ENCODE measurements at places on chromosomes 16 and 17.

DNA sequence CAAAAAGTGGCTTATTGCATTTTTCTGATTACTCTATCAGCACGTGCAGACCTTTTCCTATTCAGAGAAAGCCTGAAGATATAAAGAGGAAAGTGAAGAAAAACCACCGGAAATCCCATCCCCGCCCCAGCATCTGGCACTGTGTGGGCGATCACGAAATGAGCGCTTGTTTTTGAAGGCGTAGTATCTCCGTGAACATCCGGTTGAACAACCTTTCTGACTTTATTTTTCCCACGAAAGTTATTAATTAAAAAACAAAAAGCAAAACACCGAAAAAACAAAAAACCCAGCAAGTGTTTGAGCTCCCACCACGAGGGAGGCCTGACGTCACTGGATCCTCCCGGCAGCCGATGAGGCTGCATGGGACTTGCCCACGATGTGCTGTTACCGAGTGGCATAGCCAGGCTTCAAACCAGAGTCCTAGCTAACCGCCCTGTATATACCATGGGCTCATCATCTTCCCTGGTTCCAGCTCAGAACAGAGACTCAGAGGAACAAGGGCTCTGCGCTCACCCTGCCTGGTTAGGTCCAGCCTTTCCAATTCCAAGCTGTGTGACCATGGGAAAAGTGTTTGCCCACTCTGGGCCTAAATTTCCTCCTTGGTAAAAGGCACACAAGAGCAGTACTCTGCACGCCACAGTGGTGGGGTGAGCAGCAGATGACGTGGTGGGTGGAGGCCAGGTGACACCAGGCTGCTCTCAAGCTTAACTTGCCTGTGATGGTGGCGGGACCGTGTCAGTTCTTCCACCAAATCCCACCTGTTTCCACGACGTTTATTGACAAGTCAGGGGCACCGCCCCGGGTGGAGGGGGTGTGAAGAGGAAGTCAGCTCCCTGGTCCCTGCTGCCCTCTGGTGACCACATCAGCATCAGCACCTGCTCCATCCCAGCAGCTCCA lies 34.3 kb upstream of the IL21R start:
- peak; percentile 84 for DNase-seq

DNA sequence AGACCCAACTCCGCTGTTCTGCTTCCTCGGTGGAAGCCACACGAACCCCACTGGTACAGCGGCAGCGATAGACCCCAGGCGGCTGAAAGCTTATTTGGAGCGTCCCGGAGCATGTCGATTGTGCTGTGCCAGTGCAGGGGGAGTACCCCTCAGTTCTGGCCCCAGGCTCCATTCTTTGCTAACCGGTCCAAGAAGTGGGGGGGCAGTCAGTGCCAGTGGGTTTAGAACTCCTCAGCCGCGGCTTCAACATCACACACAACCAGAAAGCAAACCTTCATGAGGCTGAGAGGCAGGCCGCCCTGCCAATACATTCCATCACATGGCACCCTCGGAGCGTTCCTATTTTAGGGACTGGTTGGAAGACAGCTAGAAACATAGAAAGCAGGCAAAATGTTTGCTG lies 1.7 kb upstream of the MNT start:
- no peak for DNase-seq

- DNase-seq, result no peak
These were observed 55.1 kb upstream of the CNTNAP4 start for GRCh38 chr16:76222087-76222486.

- no peak for DNase-seq
These were observed 1.6 kb upstream of the FOXL1 start for GRCh38 chr16:86576591-86577313.

DNA sequence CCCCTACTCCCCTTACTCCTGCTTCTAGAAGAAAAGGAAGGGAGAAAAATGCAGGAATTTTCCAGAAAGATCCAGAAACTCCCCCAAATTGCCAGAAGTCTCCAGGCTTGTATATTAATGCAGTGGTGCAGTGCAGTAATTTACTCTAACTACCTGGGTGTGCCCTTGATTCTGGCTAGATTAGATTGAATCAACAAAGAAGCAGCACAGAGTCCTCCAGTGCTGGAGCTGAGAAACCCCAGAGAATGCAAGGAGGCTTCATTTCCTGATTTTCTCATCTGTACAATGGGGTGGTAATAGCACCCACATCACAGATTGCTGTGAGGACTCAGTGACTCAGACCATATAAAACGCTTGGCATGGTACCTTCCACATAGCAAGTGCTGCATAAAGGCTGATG lies 247.3 kb upstream of the RPL38 start:
- DNase-seq, result no peak

- no peak for DNase-seq
These were observed 42.2 kb downstream of the RPH3AL start for GRCh38 chr17:310111-311010.

DNA sequence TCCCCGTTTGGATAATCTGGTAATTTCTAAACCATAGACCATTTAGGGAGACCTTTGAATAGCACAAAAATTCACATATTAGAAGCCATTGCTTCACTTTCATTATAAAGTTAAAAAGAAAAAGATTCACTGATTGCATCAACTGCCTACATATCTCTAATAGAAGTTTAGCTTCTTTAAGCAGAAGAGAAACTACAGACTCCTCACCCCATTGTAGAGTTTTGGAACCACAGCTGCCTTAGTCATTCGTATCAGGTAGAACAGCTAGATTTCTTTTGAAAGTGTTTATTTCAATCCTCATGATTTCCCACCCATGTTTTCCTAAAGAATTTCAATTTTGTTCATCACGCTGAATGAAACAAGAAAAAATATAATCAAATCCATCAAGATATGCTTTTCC lies 144.8 kb downstream of the CDH8 start:
- DNase-seq, result no peak

GRCh38 chr16:78177987-78178386 lies 78.5 kb downstream of the WWOX start:
- DNase-seq, result no peak

- no peak for DNase-seq
These were observed 44.8 kb upstream of the FBXO47 start for GRCh38 chr17:39011907-39012468.

DNA sequence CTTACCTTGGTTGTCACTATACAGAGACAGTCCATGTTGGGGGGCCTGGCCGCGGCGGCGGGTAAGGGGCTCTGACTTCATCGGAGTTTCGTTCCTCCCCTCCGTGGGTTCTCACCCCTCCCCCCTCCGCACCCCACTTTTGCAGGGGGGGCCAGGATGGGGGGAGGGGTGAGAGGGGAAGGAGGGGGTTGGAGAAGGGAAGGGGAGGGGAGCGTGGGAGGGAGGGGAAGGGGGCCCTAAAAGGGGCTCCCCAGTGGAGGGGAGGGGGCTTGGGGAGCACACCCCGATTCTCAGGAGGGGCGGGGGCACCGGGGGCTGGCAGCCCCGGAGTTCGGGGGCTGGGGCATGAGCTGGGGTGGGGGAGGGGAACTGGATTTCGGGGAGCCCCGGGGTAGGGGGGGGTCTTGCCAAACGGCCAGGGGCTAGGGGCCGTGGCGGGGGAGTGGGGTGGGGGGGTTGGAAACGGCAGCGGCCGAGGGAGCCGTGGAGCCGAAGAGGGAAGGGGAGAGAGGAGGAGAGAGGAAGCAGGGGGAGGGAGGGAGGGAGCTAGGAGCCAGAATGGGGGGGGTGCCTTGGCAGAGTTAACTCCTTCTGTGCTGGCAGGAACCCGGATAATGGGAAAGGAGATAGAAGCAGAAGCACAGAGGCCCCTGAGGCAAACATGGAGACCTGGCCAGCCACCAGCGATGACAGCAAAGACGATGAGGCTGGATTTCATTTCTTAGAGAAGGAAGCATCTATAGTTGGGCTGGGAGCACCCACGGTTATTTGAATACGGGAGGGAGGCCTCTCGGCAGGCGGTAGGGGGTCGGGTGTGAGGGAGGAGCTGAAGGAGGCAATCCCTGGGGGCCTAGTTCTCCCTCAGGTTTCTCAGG lies 2.3 kb downstream of the DLG4 start:
- DNase-seq, result no peak
